NCI-H510A (cell line): ENCODE measurements at places on chromosomes 11 and 22.

- no peak for DNase-seq
These were observed 12.8 kb downstream of the ARFGAP2 start for GRCh38 chr11:47163898-47164297.

GRCh38 chr11:130260742-130261141 is 54.0 kb downstream of the ZBTB44 start:
- no peak for DNase-seq

DNA sequence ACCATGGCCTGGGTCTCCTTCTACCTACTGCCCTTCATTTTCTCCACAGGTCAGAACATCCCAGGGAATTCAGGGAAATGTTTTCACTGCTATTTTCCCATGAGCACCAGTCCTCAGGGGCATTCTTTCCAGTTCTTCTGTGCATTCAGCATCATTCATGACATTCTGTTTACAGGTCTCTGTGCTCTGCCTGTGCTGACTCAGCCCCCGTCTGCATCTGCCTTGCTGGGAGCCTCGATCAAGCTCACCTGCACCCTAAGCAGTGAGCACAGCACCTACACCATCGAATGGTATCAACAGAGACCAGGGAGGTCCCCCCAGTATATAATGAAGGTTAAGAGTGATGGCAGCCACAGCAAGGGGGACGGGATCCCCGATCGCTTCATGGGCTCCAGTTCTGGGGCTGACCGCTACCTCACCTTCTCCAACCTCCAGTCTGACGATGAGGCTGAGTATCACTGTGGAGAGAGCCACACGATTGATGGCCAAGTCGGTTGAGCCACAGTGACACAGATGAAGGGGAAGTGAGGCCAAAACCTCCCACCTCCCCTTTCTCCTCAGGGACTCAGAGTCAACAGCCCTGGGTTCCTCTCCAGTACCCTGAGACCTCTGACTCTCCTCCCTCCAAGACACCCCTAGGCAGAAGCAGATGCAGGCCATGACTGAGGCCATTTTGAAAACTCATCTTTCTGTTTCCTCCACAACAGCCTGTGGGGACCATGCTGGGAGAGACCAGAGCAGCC is 15.9 kb upstream of the IGLL5 start:
- no peak for DNase-seq

- no peak for DNase-seq
These were observed 86.5 kb upstream of the E2F8 start for GRCh38 chr11:19327280-19327679.

DNA sequence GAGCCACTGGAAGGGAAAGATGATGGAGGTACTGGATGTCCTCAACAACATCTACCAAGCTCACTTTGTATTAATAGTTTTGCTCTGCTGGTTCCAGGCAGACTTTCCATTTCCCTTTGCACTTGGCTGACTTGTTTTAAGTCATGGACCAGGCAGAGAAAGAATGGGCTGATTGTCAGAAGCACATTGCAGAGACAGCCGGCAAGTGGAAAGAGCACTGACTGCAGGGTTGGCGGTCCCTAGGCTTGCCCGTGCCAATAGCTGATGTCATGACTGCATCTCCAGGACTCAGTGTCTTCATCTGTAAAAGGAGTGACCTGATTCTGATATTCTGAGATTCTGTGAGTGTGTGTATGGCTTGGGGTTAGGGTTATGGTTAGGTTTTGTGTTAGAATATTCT is 20.9 kb upstream of the NNMT start:
- no peak for DNase-seq

DNA sequence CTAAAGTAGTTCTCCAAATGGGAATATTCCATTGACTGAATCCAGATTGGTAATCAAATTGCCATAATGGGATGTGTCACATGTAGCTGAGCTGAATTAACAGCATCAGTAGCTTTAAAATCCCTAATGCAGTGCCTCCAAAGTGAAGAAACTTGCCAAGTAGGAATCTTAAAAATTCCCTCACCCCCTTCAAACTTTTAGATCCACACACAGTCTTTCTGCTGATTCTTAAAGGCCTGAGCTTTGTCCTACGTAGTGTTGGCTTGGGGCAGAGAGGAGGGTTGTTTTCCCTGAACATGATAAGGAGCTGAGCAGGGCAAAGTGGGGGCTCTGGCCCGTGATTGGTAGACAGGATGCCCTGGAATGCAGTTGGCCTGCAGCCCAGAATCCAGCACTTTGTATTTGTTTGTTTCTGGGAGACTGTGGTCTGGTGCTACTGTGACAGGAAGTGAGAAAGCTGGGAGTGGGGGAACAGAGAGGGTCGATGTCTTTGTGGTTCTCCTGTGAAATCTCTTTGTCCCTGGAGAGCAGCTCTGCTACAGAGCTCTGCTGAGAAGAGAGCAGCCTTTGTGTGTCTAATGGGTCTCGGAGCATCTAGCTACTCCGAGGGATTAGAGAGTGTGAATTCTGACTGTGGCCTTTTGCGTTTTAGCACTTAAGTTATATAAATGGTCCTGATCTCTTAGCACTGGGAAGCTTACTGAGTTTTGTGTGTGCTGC is 16.9 kb downstream of the CTNND1 start:
- peak; percentile 35 for DNase-seq

- DNase-seq: no peak
These were observed 95.7 kb downstream of the NAT10 start for GRCh38 chr11:34201129-34201528.

- DNase-seq: no peak
These were observed 390.5 kb downstream of the TMEM135 start for GRCh38 chr11:87428266-87428665.

GRCh38 chr11:30342736-30343166 is 19.8 kb downstream of the ARL14EP start:
- DNase-seq: no peak

DNA sequence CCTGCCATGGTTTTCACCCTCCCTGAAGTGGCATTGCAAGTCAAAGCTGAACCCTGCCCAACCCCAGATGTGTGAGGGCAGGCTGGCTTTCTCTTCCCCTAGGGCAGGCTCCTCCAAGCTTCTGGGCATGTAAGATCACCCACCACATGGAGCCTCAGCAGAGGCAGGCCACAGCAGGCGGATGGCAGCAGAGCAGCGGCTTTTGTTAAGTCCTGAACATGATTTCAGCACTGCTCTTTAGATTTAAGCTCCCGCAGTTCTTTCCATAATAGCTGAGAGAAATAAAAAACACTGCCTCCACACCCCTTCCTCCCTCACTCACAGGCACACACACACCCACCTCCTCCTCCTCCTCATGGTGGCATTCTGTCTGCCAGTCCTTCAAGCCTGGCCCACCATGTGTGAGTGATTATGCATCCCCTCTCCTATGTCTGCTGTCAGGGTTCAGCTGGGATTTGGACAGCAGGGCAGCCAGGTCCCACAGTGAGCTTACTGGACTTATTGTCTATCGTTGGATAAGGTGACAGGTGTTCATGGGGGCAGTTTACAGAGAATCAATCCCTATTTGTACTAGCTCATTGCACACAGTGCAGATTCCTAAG is 5.0 kb upstream of the NTM start:
- no peak for DNase-seq

DNA sequence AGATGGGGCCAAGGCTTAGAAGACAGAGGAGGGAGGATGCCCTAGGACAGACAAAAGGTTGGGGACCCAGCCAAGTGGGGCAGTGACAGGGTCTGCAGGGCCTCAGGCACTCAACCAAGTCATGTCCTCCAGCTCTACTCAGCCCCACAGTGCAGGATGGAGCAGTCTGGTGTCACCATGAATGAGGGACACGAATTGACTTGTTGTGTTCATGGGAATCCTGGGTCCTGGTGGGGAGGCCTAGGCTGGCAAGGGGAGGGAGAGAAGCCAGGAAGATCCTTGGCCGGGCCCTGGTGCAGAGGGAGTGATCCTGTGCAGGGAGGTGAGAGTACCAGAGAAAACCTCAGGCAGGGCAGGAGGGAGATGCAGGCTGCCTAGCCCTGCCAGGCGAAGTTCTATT is 12.0 kb downstream of the P2RY6 start:
- DNase-seq: no peak

DNA sequence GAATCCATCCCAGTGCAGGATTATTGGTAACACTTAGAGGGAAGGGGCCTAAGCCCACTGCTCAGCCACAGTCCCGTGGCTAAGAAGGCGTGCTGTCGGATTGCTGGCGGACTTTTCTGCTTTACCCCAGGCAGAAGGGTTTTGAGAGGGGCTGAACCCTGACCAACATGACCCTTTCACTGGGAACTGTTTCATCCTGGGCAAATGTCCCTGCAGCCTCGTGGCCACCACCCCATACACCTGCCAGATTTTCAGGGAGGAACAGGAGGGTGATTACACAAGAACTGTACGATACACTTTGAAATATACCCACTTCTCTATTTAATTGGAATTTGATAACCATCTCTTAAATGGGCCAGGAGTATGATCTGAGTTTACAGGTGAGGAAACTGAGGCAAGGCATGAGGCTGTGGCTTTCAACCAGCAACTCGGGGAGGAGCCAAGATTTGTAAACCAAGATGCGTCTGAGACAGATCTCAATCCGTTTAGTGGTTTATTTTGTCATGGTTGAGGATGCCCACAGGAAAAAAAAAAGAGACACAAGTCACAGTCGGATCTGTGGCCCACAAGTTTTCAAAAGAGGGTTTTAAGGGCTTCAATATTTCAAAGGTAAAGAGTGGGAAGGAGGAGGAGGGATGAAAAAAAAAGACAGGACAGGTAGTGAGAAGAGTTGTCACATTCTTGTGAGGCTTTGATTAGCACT is 6.1 kb upstream of the APOL3 start:
- DNase-seq: no peak

GRCh38 chr11:11871991-11872401 is 30.2 kb downstream of the USP47 start:
- DNase-seq: no peak
